ENCODE measurements at places on chromosomes 5 and 9.

DNA sequence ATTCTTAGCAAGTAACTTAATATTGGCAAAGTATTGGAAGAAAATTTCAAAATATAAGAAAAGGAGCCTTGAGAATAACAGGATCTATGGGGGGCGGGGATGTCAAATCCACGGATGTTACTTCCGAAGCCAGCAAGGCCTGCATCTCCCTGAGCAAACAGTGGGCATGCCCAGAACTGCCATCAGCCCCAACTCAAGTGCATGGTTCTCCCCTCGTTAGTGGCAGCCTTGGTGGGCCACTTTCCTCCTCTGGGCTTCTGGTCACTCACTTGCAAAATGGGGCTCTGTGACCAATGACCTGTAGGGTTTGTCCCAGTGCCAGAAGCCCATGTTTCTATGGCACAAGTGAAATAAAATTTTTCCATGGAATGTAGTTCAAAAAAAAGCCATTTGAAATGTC is 27.2 kb upstream of the MED10 start:
- DNase-seq = no peak

DNA sequence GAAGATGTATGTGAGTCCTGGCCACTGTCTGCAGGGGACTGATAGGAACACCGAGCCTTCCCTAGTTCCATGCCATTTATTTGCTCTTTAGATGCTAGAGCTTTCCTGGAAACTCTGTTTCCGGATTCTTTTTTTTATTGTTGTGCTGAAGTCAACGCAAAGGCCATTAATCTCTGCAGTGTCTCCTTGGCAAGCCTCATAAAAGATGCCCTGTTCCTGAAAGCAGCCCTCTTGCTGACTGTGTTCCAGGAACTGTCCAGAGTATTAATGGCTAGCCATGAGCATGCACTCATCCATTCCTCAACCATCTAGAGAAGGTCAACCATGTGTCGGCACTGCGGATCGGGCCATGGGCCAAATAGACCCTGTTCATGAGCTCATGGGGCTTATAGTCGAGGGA is 42.9 kb upstream of the SMAD5 start:
- no peak for DNase-seq

GRCh38 chr9:87950765-87951488 is 23.4 kb downstream of the CDK20 start:
- DNase-seq = no peak

- DNase-seq = no peak
Measured at GRCh38 chr9:108603141-108603540, 252.6 kb downstream of the ACTL7B start.

DNA sequence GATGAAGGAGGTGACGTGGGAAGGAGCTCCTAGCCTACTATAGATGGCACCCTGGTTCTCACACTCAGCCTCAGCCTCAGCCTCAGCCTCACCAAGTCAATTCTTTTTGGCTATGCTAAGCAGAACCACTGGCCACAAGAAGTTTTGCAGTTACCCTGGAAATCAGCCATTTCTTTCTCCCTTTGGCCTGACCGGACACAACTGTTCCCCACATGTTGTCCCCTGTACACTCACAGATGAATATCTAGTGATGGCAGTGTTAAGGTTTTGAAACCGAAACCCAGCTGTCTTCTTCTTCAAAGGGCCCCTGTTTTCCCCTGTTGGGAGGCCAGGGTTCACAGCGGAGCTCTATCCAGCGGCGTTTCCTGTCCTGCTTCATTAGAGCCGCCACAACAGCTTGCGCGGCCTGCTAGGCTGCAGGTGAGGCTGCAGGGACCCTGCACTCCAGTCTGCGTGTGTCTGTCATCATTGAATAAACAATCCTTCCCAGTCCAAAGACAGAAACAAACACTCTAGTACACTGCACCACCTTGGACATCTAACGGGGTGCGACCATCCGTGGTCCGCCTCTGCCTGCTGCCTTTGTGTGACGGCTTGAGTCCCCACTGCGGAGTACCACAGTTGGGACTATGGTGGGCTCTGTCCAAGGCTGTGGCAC is 250.5 kb downstream of the DENND1A start:
- DNase-seq = no peak

DNA sequence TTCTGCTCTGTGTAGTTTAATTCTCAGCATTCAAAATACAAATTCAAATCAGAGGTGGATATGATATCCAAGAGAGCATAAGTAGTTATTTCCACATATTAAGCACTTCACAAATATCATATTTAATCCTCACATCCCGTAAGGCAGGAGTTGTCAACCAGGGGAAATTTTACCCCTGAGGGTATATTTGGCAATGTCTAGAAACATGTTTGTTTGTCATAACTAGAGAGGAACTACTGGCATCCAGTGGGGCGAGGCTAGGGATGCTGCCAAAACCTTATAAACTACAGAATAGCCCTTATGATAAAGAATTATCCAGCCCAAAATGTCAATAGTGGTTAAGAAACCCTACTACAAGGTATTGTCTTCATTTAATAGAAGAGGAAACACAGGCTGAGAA is 619.4 kb downstream of the SLCO4C1 start:
- DNase-seq = no peak

DNA sequence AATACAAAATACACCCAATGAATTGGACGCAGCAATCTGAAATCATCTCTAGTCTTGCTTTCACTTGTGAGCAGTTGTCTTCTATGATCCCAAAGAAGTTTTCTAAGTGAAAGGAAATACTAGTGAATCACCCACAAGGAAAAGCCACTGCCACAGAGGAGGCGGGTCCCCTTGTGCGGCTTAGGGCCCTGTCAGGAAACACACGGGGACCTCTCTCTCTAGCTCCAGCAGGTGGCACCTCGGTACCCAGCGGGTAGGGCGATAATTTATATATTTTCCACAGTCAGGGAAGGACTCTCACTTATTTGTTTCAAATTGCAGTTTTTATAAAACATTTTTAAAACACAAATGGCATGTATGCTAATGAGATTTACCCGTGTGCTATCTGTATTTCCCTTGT is 417.1 kb downstream of the KDM4C start:
- no peak for DNase-seq

DNA sequence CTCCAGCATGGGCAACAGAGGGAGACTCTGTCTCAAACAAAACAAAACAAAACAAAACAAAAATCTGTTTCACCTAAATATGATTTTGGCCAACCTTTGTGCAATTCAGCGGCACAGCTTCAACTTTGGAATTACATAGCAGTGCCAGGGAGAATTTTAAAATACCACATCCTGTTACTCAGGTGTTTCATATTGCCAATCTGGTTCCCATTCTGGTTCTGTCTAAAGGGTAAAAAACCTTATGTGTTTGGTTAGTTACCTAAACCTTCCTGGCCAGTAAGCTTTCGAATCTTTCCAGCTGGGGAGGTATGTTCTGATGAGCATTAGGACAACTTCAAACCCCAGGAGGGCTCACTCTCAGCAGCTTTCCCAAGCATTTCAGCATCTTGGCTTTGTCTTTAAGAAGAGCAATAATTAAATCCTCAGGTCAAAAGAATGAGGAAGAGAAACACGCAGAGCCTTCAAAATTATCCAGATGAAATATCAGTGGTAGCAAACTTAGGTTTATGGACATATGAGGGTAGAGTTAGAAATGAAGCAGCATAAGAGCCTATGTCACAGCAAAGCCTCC is 2.7 kb downstream of the DAB2 start:
- no peak for DNase-seq

GRCh38 chr9:110767559-110768063 is 99.0 kb downstream of the MUSK start:
- no peak for DNase-seq

DNA sequence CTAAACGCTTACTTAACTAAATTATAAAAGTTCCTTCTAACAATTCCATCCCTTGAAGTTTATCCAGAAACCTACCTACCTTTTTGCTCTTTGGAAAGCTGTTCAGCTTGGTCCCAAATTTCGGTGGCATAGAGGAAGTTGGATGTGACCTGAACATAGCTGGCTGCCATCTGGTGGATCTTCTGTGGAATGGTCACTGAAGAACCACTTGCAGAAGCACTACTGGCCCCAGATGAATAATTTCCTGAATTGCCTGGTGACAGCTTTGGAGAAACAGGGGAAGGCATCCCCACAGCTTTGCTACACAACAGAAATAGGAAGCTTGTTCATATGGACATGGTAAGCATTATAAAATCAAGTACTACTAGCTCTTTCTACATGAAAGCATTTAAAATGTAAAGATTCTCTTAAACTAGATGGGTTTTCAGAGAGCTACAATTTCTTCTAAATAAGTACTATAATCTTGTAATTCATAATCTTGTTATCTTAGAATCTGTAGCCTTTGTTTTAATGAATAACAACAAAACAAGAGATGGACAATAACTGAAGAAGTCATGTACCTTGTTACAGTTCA is 9.9 kb downstream of the LEAP2 start:
- no peak for DNase-seq

DNA sequence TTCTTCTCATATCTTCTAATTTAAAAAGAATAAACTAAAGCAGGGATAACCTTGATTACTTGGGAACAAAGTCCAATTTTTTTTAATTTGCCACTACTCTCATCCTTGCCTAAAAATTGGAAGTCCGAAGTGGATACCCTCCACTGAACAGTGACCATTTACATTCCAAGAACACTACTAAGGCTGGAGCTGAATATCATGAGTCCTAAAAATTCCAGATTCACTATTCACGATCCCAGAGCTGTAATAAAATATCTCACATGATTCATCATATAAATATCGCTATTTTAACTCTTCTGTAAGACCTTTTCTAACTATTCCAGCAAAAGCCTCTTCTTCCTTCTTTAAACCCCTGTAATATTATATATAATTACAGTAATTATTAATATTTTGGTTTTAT is 57.4 kb downstream of the ATPSCKMT start:
- no peak for DNase-seq

GRCh38 chr5:126269511-126269910 is 153.7 kb upstream of the GRAMD2B start:
- DNase-seq = no peak

DNA sequence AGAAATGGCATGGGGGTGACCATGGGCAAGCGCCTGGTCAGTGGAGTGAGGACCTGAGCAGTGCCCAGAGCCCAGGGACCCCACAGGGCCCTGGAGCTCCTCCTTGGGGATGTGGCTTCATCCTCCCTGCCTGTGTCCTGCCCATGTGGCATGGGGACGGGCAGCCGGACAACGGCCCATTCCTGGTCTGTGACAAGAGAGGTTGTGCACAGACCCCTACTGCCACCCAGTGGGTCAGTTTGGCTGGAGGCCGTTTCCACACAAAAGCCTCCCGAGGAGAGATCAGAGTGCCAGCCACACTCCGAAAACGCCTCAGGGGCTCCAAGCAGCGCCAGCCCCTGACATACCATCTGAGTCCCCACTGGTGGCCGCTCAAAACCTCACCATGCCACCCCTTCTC is 19.8 kb downstream of the SLC6A18 start:
- DNase-seq = no peak

- no peak for DNase-seq
Measured at GRCh38 chr9:72334658-72335337, 30.2 kb downstream of the ZFAND5 start.

DNA sequence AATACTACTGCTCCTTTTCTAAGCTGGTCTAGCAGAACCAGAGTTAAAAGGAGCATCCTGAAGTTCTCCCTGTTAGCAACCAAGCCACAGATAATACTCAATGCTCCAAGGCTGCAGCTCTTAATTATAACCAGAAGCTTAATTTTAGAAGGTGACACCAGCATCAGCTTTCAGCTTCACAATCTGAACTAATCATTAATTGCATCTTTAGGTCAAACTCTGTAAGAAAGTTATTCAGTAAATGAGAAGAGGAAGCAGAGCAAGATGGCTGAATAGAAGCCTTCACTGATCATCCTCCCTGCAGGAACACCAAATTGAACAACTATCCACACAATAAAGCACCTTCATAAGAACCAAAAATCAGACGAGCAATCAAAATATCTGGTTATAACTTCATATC is 38.5 kb downstream of the APBA1 start:
- DNase-seq = no peak

- no peak for DNase-seq
Measured at GRCh38 chr9:90423661-90424193, 218.9 kb downstream of the DIRAS2 start.

DNA sequence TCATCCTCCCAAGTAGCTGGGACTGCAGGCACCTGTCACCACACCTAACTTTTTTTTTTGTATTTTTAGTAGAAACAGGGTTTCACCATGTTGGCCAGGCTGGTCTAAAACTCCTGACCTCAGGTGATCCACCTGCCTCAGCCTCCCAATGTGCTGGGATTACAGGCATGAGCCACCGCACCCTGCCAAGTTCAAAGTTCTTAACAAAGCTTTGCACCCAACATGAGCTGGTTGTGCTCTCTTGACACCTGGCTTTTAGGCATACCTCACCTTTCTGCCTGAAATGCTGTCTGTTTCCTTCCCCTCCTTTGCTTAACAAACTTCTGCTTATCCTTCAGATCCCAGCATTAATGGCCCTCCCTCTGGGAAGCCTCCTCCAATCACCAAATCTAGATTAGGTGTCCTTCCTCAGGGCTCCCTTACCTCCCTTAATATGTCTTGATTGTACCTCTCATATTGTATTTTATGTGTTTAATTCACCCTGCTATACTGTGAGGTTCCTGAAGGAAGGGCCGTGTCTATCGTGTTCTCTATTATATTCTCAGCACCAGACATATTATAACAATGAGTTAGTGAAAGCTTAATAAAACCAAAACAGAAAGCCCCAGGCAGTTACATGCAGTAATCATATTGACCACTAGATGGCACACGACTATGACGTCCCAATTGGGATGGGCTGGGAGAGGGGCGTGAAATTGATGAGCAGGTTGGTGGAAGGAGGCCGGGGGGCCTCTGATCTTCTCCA is 62.9 kb upstream of the PPARGC1B start:
- no peak for DNase-seq
